GOT3 (cell line): ENCODE measurements at places on chromosomes 3 and 15.

DNA sequence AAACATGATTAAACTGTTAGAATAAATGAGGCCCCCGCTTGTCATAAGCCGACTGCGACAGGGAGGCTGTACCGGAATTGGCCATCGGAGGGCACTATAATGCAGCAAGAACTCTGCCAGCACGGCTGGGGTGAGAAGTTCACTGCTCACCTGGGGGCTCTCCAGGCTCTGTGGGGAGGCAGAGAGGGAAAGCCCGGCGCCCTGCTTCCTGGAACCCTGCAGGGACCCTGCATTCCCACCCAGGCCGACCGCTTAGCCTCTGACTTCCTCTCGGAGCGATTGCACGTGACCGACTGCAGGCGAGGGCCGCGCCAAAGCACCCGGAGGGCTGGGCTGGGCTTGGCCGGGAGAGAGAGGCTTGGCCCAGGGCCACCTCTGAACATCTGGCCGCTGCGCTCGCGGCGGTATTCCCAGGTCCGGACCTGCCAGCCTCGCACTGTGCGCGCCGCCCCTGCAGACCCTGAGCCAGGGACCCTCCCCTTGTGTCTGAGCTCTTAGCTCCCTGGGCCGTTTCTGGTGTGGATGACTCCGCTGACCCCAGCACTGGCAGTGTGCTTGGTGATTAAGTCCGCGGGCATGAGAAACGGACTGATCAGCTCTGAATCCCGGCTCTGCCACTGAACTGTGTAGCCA, 26.2 kb downstream of the DRD3 start:
- DNase-seq = peak; percentile 51

- DNase-seq = no peak
Observed at GRCh38 chr3:143313893-143314188, 194.3 kb downstream of the CHST2 start.

- no peak for DNase-seq
Observed at GRCh38 chr3:44988073-44988472, 12.0 kb downstream of the EXOSC7 start.

DNA sequence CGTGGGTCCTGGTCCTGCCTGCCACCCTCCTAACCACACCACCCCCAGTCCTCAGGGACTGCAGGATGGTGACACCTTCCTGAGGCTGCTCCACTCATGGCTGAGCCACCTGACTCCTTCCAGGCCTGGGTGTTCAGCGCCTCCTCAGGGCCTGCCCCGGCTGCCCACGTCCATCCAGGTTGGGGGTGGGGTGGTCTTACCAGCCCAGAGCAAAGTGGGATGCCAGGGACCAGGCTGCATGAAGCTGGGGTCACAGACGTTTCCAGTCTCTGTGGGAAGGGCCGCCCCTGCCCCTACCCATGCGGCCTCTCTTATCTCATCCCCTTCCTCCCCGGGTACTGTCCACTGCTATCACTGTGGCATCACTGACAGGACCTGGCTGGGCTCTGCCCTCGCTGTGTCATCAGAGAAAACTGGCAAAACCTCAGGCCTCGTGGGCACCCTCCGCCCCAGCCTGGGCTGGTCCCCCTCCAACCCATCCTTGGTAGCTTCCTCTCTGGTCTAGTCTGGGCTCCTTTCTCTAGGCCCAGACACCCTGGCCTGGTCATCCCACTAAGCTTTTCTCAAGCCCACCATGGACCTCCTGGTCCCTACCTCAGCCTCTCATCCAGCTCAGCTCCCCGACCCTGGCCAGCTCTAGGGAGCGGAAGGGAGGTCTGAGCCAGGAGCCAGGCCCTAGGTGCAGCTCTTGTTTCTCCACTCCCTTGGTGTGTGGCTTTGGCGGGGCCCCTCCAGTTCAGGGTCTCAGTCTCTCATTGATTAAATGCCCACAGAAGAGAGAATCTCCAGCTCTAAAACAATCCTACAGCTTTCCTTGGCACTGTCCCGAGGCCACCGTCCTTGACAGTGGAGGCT, 32.9 kb downstream of the WNT7A start:
- DNase-seq = no peak

DNA sequence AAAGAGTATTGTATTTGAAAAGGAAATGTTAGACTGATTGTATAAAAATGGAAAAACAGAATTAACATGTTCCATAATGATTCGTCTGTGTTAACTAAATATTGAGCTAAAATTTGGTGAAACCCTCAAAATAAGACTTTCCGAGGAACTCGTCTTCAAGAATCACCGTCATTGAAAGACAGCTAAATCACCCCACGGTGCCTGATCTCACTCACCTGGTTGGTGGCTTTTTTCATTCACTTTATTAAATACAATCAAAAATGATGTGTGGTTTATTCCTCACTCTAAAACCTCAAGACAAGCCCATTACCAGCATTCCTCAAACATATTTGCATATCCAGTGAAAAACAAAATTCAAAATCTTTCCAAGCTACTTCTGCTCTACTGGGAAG, 153.9 kb downstream of the FOXP1 start:
- DNase-seq = no peak

DNA sequence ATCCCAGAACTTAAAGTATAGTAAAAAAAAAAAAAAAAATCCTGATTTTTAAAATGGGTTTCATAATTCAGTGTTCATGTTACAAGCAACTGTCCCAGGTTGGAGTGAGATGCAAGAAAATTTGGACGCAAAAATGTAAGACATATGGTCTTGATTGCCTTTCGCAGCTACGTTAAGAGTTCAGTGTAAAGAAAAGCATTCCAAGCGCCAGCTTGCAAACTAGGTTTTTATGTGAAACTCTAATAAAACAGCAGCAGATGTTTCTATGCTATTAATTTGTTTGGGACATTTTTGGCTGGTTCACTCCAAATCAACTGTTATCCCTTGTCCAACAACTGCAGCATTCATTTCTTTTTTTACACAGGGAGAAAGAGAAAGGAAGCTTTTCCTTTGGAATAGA, 957.8 kb downstream of the ROBO1 start:
- DNase-seq = no peak

DNA sequence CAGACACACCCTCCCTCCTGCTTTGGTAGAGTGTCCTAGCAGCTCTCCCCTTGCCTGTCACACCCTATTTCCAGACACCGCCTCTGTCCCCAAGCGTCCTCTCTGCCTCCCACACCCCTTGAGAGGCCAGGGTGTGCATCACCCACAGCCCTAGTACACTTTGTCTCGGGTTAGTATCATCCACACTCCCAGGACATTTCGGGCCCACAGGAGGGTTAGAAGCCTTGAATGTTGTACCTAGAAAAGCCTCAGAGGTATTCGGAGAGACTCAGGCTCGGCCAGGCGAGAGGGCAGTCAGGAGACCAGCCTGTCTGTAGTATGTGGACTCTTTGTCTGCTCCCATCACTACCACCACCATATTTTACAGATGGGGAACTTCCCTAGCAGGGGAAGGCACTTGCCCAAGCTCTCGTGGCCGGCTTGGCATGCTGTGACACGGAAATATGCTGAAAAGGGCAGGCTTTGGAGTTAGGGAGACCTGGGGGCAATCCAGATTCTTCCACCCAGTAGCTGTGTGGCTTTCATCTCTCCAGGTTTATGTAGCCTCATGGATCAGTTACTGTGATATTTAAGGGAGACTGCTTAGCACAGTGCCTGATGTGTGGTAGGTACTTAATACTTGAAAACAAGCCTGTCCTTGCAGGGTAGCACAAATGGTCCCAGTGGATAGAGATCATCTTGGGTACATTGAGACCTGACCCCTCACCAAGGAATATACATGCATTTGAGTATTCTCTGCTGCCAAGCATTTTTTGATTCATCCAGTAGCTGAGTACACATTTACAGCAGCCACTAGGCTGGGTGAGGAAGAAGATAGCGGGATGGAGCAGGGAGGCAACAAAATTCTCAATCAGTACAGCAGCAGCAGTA, 1.4 kb downstream of the TMEM43 start:
- DNase-seq = no peak

DNA sequence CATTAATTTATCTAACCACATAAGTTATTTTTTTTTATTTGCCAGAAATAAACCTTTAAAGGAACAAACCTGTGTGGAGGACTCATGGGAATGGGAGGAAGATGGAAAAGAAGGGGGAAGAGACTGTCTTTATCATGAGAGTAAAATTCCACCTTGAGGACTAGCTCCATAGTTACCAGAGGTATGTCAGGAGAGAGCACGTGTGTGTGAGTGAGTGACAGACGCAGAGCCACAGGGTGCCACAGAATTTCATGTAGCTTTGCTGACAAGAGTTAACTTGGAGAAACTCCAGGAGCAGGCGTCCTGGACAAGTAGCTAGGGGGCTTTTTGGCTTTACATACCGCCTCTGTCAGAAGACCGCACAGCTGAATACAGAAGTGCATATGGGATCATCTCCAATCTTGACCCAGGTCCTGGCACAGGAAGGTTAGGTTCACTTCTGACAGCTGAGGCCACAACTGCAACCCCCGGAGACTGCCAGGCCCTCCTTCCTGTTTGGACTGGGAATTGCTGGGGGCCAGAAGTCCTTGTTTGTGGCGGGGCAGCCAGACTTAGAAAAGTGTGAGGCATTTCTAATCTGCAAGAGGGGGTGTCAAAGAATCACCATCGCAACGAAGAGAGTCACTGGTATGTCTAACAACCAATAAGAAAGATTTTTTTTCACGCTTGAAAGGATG, 197.8 kb upstream of the TPM1 start:
- DNase-seq = no peak

GRCh38 chr15:37652646-37653417, 281.6 kb upstream of the TMCO5A start:
- DNase-seq = no peak

- no peak for DNase-seq
Observed at GRCh38 chr15:28884151-28884940, 1.4 kb upstream of the APBA2 start.
